AG09319 (cell line): ENCODE measurements at places on chromosomes 6 and 20.

GRCh38 chr20:22412977-22413868 lies 171.1 kb downstream of the FOXA2 start:
- no peak for DNase-seq

- no peak for DNase-seq
These were observed 48.6 kb downstream of the PSMB1 start for GRCh38 chr6:170504479-170504878.

GRCh38 chr6:145323646-145324045 lies 411.7 kb downstream of the EPM2A start:
- no peak for DNase-seq

GRCh38 chr20:13166437-13166836 lies 54.6 kb upstream of the ISM1 start:
- no peak for DNase-seq

GRCh38 chr6:159184559-159184958 lies 15.4 kb downstream of the FNDC1 start:
- no peak for DNase-seq

DNA sequence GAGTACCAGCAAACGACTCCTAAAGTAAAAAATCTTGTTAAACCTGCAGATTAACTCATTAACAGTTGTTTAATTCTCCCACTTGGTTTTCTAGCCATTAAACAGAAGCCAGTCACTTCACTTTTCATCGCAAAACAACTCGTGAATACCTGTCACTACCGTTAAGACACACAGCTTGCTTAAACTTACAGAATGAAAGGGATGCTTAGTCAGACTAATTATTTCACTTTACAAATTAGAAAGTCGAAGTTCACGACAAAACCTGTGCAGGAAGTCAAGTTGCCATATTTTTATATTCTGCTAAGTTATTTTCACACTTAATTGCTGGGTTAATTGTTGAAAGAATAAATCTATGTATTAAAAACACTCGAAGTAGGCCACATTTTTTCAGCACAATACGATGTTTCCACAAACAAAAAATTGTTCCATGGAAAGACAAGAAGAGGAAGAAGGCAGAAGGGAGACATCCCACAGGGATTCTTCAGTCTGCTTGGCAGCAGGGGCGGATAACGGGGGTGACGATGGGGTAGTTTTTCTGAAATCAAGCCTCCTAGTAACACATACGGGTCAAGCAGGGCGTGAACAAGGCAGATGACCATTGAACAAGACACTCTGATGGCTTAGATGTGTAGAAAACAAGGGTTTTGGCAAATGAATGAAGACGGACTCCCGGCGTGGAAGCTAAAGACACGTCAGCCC lies 933 bp downstream of the SSR1 start:
- no peak for DNase-seq

DNA sequence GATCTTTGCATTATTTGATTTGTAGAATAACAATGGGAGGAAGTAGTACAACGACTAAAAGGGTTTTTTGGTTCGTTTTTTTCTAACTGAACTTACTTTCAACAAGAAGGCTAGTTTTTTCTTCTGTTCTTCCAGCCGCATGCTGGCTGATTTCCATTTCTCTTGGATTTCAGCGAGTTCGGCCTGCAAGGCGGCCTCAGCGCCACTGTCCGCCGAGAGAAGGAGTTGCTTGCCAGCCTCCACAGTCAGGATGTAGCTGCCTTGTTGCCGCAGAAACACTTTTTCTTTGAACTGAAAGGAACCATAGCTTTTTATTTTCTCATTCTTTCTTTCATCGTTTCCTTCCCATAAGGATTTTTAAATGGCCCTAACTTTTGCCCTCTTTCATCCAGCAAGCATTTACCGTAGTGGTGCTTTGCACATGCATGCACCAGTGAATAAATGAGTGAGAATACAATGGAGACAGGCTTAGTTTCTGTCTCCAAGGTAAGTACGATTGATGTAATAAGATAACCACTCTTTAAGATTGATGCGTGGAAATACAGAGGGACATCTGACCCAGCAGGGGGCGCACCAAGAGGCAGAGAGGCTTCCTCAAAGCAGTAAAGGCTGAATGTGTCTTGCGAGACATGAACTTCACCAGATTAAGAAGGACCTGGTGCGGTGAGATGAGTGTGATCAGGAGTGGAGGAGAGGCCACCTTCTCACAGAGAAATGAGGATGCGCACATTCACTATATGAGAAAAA lies 398.8 kb downstream of the ESR1 start:
- DNase-seq: no peak

- DNase-seq: no peak
These were observed 8.2 kb downstream of the DAAM2 start for GRCh38 chr6:39800034-39801032.

- peak; percentile 61 for DNase-seq
These were observed 43.2 kb downstream of the PREP start for GRCh38 chr6:105359419-105360370.

DNA sequence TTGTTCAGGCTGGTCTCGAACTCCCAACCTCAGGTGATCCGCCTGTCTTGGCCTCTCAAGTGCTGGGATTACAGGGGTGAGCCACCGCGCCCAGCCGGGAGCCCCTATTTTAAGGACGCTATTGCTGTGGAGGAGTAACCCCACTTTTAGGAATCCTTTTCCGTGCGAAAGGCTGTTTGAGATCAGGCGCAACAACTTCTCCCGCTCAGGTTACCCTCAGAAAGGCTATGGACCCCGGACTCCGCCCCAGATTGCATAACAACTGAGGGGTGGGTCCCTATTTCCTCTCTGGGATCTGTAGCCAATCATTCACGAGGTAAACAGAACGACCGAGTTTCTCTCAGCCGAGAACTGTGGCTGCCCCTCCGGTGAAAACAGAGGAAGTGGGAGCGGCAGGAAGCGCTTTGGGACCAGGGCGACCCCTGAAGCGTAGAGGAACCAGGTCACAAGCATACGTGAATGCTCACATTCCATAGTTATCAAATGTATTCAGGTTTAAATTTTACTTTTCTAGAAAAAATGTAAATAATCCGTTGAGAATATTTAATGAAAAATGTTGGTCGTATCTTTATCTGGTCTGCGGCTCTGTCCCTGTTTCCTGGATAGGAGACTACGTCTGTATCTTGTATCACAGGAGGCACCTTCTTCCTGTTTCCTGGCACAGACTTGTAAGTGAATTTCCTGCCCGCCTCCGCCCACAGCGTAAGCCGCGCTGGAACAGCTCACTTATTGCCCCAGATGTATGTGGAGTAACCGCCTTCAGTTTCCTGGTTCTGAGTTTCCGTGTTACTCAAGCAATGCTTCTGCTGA lies 26.8 kb downstream of the HLA-E start:
- DNase-seq: peak; percentile 89

DNA sequence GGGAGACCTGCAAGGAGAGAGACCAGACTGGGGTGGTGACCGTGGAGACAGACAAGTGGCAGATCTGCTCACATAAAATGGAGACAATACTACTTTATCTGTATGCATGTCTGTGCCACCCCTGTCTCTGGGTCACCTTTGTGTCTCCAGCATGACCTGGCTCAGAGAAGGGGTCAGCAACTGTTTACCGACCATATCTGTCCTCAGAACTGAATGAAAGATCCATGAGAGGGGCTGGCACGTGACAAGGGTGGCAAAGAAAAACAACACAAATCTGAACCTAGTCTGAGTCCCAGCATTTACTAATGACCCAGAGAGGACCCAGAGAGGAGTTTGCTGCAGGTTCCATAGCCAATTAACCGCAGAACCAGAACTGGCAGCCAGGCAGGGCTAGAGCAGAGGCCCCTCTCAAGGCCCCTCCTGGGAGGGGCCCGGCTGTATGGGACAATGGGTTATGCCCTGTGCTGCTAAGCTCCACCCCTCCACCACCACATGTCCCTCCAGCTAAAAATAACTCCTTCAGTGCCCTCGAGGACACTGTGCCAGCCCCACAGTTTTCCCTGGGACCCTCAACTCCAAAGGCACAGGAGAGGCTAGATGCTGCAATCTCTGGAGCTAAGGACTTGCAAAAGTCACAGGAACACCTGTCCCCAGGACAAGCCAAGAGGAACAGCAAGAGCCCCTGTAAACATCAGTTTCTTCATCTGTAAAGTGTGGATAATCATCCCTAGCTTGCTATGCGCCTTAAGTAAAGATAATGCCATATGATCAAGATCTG lies 2.2 kb downstream of the AHCY start:
- DNase-seq: no peak

DNA sequence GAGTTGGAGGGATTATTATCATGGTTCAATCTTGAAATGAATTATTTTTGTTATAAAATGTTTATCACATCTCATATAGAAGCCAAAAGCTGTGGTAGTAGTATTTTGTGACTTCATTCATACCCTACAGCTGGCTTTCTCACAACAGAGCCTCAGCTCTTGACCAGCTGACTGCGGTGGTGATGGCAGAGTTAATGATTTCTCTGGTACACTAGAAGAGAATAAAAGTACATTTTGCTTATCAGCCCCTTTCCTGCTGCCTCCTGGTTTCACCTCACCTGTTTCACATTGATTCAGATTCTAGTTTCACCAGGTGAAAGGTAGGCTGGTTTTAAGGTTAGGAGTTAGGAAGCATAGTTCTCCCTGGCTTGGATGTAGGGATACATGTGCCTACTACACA lies 55.7 kb downstream of the AFG1L start:
- DNase-seq: no peak

DNA sequence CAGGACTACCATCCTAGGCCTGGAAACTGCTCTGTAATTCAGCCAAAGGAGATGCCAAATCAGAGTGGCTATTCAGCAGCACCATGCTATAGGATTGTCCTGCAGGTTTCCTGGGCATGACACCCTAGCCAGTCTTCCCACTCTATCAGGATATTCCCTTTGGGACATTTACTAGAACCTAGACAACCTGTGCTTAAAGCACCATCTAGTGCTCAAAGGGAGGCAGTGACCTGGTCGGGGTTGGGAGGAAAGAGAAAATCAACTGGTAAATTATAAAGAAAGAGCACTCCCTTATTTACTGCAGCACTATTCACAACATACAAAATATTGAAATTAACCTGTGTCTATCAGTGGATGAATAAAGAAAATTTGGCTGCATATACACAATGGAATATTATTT lies 67.2 kb upstream of the SMLR1 start:
- no peak for DNase-seq

- DNase-seq: no peak
These were observed 48.2 kb downstream of the JAG1 start for GRCh38 chr20:10625641-10626040.

DNA sequence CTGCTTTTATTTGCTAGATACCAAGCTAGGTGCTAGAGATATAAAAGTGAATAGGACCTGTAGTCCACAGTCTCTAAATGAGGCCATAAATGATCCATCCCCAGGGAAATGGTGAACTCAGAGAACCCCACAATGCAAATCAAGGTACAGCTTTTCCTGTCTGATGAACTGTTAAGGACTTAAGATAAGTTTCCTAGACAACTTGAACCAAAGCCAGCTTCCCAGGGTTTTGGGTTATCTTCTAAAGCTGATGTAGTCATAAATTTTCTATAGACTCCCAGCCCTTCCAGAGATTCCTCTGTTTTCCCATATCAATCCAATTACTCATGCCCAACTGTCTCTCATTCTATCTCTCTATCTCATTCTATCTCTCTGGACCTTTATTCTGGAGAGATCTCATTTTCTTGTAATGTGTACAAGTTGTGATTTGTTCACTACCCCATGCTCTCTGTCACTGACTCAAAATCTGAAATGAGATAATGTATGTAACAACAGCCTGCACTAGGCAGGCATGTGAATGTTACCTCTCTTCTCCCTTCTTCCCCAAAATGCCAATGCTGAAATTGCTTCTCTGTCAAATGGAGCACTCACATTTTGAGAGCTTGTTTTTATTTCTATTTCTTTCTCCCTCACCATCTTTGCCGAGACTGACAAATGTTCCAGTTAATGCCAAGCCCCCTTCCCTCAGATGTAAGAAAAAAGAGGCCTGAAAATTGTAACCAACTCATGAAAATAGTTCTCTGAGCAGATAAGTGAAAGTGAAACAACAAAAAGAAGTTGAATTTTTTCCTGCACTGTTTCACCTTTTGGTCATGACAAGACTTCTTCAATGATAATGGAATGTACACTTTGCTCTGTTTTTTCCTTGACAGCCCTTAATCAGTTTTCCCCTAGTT lies 279.9 kb downstream of the SLC35F1 start:
- DNase-seq: no peak

GRCh38 chr6:15152700-15153099 lies 93.2 kb upstream of the JARID2 start:
- DNase-seq: no peak

DNA sequence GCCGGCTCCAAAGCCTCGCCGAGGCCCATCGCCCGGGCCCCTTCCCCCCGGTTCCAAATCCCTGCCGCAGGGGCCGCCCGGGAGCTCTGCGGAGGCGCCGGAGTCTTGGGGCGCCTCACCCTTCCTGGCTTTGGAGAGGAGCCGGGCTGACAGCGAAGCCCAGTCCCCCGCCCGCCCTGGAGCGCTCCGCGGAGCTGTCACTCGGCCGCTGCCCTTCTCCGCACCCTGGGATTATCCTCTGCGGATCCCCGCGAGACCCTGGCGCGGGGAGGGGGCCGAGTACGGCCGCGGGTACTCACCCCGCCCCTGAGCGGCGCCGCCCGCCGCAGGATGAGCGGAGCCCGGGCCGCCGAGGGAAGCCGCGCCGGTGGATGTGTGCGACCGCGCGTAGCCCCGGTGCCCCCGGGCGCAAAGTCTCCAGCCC lies 343 bp downstream of the SNAP91 start:
- no peak for DNase-seq

DNA sequence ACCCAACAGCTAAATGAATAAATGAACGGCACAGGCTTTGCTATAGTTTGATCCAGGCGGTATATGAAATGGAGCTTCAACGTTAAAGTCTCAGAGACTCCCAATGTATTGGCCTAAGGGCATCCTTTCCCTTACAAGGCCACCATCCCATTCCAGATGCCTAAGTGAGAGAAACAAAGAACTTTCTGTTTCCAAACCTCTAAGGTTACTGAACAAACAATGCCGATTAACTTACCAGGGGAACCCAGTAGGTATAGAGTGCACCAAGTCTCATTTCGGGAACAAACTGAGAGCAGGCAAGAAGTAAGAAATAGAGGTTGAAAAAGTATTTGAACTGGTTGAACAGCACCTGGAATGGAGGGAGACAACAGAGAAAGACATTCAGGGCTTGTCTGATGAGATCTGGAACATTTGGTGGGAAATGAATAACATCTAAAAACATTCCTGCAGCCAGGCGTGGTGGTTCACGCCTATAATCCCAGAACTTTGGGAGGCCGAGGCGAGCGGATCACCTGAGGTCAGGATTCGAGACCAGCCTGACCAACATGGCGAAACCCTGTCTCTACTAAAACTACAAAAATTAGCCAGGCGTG lies 42.5 kb downstream of the ATP9A start:
- no peak for DNase-seq

DNA sequence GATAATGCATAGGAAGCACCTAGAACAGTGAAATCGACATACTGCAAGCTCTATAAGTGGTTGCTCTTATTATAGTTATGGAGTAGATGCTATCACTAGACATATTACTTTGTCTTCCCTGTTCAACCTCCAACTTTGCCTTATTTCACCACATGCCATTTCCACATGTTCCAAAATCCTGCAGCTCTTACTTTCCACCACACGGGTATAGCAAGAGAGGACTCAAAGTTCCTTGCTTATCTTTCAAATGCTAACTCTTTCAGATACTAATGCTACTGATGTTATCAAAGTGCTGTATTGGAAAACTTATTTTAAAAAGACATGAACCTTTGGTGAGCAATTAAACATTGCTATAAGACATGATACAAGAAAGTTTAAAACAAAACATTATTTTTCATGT lies 1130.1 kb downstream of the HACE1 start:
- DNase-seq: no peak

- DNase-seq: peak; percentile 2
These were observed 848.5 kb upstream of the MAN1A1 start for GRCh38 chr6:120198033-120198432.
